ENCODE measurements at places on chromosomes 1 and 21.

DNA sequence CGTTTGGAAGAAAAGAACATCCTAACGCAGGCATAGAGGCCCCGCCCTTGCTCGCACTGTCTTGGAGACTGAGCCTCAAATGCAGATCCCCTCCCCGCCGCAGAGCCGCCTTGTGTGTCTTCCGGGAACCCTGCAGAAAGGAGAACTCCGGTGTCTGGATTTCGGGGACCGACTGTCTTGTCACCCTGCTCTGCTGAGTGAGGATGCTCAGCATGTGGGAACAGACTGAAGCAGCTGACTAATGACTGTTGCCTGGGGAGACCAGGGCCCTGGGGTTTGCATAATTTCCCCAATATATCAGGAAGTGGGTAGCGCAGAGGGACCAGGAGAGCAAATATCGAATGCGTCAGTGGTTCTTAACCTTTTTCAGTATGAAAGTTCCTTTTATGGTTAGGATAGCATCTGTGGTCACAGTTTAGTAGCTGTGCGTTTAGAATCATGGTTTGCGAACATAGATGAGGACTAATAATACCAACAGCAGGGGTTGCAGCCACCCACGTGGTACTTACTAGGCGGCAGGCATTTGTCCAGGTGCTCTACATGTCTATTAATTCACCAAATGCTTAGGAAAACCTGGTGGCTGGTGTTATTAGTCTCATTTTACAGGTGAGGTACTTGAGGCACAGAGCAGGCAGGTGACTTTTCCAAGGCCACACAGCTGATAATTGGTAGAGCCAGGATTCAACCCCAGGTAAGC, 14.3 kb downstream of the GPR137B start:
- peak; percentile 47 for DNase-seq

DNA sequence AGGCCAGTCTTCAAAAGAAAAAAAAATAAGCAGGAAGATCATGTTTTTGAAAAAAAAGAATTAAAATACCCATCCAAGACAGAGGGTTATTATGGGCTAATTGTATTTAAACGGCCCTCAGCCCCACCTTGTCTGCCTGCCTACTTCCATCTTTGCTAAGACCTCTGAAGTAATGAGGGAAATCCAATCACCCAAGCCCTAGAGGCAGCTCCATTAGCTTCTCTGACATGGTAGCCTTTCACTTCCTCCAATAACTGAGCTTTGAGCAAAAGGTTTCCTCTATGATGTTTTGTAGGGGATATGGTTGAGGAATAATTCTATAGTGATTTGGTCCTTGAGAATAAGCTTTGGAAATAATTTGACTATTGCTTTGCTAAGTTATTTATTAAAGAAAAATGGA, 178.2 kb upstream of the SGIP1 start:
- no peak for DNase-seq

DNA sequence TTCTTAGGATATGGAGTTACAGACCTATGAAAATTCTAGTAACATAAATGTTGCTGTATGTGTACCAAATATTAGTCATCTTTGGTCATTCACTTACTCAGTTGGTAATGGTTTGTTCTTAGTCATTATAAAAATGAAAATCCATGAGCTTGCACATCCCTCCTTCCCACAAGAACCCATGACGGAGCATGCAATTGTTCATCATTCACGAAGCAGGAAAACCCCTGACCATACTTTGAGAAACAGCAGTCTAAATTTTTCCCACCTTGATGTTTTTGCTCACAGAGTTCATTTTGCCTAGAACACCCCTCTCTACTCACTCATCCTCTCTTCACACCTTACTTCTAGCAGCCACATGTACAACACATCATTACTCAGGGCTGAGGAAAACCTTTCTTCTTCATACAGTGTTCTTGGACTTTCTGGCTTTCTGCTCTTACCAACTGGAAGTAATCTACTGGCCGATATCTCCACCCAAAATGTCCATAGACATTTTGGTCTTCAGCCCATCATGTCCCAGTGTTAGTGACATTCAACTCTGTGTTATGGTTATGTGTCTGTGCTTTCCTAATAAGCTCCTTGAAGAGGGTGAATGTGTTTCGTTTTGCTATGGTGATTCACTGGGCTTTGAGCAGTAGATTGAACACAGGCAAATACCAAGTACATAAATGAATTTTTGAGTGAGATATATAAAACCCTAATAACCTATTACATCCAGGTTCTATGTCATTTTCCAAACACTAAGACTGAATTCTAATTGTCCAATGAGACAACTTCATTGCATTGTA, 189.9 kb downstream of the ZC3H11B start:
- no peak for DNase-seq

DNA sequence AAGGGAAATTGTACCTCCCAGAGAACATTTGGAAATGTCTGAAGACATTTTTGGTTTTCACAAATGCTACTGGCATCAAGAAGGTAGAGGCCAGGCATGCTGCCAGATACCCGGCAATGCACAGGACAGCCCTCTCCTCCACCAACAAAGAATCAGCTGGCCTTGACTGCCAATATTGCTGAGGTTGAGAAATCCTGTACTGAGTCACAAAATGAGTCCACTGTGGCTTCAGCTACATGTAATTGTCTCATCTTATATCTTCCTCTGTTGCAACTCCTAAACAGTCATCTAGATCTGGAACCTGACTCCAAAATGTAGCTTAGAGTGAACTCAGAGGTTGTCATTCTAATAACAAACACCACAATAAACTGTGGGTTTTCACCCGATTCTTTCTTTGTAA, 327.5 kb upstream of the POGK start:
- DNase-seq: no peak

- DNase-seq: no peak
These were observed 13.0 kb downstream of the PCNX2 start for GRCh38 chr1:233282582-233282886.

- no peak for DNase-seq
These were observed 63.7 kb downstream of the NAV1 start for GRCh38 chr1:201602413-201603265.

- peak; percentile 41 for DNase-seq
These were observed 102.8 kb downstream of the CASZ1 start for GRCh38 chr1:10693497-10694273.

GRCh38 chr1:207495801-207496792, at the start of gene CR1:
CR1 (plus strand) TSS chr1:207496157; CDS start chr1:207496268, 111 bp downstream.
- DNase-seq: peak; percentile 24

- no peak for DNase-seq
These were observed 4.8 kb downstream of the TTLL7 start for GRCh38 chr1:83994111-83994510.

DNA sequence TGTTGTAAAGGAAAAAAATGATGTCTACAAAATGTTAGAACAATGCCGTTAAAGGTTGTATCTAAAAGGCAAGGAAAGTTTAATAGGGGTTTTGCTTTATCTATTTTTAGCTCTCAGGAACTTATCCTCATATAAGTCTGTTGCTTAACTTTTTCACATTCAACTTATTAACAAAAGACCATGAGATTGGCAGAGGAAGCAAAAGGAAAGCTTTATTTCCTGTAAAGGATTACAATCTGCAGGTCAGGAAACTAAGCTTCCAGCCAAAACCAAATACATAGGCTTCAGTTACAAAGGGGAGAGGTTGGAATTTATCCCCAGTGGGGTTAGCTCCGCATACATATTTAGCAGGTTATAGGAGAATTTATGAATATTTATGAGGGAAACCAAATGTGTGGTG, 58.7 kb upstream of the KIAA1614 start:
- DNase-seq: no peak

DNA sequence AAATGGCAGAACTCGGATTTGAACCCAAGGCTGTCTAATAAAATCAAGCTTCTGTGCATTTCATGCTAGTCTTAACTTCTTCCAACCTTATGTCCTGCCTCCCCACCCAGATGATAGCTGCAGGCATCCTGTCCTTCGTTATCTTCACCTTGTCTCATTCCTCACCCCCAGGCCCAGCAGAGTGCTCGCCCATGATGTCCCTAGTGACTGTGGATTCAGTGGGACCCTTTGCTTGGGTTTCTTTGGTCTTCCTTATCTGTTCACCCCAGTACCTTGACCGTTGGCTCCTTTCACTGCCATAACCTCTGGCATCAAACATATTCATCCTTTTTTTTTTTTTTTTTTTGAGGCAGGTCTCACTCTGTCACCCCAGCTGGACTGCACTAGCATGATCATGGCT, 5.6 kb upstream of the BSDC1 start:
- no peak for DNase-seq

DNA sequence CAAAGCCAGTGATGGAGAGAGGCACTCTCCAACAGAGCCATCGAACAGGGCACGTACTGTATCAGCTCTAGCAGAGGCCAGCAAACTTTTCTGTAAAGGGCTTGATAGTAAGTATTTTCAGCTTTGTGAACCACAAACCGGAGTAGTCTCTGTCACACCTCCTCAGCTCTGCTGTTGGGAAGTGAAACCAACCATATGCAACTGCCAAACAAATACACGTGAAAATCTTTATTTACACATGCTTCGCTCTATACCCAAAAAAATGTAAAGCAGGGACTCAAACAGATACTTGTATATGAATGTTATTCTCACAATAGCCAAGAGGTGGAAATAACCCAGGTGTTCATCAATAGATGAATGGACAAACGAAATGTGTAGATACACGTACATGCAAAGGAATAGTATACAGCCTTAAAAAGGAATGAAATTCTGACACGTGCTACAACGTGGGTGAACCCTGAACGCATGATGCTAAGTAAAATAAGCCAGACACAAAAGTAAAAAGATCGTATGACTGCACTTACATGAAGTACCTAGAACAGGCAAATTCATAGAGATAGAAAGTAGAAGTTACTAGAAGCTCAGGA, 39.0 kb downstream of the SETD4 start:
- DNase-seq: no peak

GRCh38 chr1:243921111-243921510, 71.1 kb upstream of the AKT3 start:
- DNase-seq: no peak

DNA sequence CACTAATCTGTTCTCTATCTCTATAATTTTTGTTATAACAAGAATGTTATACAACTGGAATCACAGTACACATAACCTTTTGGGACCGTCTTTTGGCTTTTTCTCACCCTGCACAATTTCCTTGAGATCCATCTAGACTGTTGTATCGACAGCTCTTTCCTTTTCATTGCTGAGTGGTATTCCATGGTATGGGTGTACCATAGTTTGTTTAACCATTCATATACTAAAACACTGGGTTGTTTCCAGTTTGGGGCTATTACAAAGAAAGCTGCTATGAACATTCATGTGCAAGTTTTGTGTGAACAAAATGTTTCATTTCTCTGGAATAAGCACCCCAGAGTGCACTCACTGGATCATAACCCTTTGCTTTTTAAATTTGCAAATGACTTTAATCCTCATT, 15.4 kb upstream of the HCRTR1 start:
- no peak for DNase-seq

DNA sequence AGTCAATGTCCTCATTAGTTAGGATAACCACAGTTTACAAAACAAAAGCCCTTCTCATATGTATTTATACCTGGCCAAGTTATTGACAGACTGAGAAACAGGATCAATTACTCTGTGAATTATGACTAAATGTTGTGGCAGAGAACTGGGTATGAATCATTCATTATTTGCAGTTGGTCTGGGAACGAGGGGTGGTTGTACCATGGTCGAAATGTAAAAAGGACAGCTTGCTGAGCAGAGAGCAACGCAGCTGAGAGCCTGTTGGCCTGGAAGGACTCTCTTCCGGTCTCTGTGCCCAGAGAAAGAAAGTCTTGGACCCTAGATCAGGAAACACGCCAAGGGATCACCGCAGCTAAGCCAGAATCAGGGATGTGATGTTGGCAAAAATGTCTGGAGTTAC, 169.6 kb downstream of the DISC1 start:
- no peak for DNase-seq

GRCh38 chr1:25932321-25932720, 26.1 kb upstream of the STMN1 start:
- no peak for DNase-seq

DNA sequence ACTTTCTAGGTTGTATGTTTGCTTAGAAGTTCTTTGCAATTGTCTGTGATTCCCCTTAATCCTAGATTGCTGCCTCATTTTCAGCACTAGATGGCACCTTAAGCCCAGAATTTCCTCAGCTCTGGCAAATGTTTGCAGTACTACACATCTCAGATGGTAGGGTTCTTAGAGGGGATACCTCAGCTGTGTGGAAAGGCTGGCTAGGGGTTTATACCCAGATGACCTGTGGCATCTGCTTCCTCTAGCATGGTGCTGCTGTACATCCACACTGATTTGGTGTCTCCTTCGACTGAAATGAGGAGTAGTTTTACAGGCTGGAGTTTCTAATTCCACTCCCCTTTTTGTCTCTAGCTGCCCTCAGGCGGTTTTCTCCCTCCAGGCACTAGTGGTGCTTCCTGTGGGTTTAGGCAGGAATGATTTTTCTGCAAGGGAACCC, 23.5 kb downstream of the ASB17 start:
- no peak for DNase-seq

GRCh38 chr21:33281096-33281652, 15.0 kb downstream of the IL10RB start:
- DNase-seq: no peak

DNA sequence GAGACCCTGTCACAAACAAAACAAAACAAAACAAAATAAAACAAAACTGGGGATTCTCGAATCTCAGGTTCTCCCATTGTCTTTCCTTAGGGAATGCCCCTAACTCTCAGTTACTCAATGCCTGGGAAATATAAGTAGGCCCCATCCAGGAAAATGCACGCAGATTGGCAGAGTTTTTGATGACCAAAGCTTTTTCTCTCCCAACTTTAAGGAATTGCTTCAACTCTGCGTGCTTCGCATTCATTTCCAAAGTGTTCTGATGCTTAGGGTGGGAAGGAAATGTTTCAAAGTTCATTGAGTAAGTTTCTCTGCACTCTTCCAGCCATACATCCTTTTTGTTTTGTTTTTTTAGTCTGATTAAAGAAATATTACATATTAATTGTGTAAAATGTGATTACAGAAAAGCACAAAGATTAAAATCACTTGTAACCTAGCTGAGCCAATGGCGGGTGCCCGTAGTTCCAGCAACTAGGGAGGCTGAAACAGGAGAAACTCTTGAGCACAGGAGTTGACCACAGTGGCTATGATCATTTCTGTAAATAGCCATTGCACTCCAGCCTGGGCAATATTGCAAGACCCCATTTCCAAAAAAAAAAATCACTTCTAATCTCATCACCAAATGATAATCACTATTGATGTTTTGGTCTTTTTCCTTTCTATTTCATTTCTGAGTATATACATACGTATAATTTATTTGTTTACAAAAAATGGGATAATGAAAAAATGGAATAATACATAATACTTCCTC, 18.4 kb upstream of the EVI5 start:
- DNase-seq: no peak

GRCh38 chr1:51147394-51147793, 45.4 kb downstream of the C1orf185 start:
- no peak for DNase-seq

DNA sequence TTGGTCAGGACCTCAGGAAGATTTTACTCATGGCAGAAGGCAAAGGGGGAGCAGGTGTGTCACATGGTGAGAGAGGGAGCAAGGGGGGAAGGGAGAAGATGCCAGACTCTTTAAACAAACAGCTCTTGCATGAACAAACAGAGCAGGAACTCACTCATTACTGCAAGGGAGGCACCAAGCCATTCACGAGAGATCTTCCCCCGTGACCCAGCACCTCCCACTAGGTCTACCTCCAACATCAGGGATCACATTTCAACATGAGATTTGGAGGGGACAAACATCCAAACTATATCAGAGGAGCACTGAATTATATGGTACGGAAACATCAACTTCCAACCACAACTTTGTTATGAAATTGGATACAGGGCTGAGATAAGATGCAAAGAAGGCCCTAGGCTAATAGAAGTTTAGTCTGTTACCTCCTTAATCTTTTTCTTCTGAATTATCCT, 164.9 kb downstream of the ST6GALNAC3 start:
- no peak for DNase-seq

- DNase-seq: no peak
These were observed 213.2 kb downstream of the TNR start for GRCh38 chr1:175530183-175530582.

- no peak for DNase-seq
These were observed 83.5 kb downstream of the TOMM20 start for GRCh38 chr1:235045034-235045690.
